ENCODE measurements at places on chromosomes 4 and X.

- no peak for DNase-seq
These were observed 237.8 kb downstream of the EVC2 start for GRCh38 chr4:5470318-5471198.

DNA sequence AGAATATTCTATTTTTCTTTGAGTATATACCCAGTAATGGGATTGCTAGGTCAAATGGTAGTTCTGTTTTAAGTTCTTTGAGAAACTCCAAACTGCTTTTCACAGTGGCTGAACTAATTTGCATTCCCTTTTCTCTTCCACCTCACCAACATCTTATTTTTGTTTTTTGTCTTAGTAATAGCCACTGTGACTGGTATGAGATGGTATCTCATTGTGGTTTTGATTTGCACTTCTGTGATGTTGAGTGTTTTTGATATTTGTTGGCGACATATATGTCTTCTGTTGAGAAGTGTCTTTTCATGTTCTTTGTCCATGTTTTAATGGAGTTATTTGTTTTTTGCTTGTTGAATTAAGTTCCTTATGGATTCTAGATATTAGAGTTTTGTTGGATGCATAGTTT, 24.4 kb downstream of the AIMP1 start:
- DNase-seq: no peak

GRCh38 chr4:1407657-1408333, 1.6 kb upstream of the NKX1-1 start:
- DNase-seq: no peak

- no peak for DNase-seq
These were observed 60.2 kb upstream of the VCX3B start for GRCh38 chrX:8404471-8404870.

DNA sequence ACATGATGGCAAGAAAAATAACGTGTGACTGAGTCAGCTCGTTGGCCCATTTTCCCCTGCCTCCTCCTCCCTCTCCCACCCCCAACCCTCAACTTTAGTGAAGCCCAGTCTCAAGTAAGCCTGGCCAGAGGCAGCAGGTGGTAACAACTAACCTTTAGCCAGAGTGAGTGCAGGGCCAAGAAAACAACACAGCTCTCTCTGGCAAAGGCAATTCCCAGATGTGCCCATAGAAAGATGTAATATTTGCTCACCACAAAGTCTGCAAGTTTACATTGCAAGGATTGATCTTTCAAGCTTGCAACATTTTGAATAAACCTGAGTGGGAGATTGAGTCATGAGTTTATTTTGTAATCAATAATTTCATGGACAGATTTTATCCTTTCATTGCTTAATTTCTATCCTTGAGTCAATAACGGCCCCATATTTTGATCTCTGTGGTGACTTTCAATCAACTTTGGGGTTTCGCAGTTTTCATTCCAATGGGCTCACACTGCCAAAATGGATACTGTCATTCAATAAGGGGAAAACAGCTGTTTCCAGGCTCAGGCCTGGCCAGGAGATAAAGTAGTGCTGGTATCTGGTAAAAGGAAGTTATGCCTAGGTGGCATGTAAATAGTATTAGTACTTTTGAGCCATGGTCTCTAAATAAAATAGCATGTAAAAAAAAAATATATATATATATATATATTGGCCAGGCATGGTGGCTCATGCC, 130.7 kb upstream of the TMEM164 start:
- peak; percentile 22 for DNase-seq

GRCh38 chrX:11663875-11664210, 1.9 kb downstream of the ARHGAP6 start:
- DNase-seq: no peak

Data from fibroblast of skin of right quadriceps (primary cell).